Activated CD4-positive, CD25-positive, alpha-beta regulatory T cell treated with anti-CD3 and anti-CD28 coated beads, Interleukin-2, amount 50 U/mL, for 16 hours (primary cell): ENCODE measurements at places on chromosomes 5 and 9.
A peak's percentile ranks its signal among the peaks of the same experiment; 100 is the strongest.

DNA sequence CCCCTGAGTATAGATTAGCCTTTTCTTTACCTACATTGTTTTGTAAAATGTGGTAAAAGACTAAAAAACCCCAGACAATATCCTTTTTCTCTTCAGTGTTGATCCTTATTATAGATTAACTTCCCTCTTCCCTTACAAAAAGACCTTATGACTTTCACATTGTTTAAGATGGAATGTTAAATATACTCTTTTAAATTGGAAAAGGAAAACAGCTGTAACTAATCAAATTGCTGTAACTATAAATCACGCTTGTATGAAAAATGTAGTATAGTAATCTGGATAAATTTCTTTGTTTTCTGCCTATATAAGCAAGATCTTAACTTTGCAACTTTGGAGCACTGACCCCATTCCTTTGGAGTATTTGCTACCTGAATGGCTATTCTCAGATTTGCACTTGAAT lies 383.1 kb downstream of the FAM170A start:
- DNase-seq = no peak

- DNase-seq = no peak
Measured at GRCh38 chr9:134493461-134494272, 147.9 kb upstream of the COL5A1 start.

GRCh38 chr5:172686111-172686510 lies 45.0 kb downstream of the NEURL1B start:
- DNase-seq = no peak

- no peak for DNase-seq
Measured at GRCh38 chr9:96274939-96275338, 27.0 kb downstream of the HSD17B3 start.

GRCh38 chr5:11555171-11555570 lies 349.1 kb downstream of the CTNND2 start:
- no peak for DNase-seq

- no peak for DNase-seq
Measured at GRCh38 chr5:55347786-55348185, 40.0 kb downstream of the MTREX start.

GRCh38 chr5:120151825-120152224 lies 312.3 kb upstream of the PRR16 start:
- DNase-seq = no peak

- DNase-seq = no peak
Measured at GRCh38 chr9:20526500-20527319, 95.6 kb downstream of the MLLT3 start.

- DNase-seq = no peak
Measured at GRCh38 chr5:108765647-108766046, 17.9 kb downstream of the FER start.

DNA sequence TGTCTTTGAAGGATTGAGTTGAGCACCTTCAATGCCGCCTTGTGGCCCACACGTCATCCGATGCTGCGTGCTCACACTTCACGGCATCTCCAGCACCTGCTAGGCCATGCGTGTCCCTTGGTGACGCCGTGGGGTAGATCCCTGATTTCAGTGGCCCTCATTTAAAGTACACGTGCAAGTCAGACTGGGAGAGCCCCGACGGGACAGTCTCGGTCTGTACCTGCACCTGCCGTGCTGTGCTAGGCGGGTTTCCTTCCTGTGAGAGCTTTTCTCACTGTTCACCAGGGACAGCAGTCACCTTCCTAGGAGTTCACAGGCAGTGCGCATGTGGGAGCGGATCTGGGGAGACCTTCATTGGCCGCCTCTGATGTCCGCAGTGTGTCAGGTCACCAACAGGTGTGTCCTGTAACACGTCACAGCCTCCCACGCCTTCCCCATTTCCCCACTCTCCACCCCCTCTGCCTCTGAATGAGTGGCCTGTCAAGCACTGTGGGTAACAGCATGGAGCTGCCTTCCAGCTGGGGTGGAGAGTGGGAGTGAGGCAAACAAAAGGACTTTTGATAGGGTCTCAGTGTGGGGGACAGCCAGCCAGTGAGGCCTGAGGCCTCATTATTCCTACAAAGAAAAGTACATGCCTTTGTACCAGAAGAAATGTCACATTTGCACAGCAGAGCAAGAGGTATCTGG lies 236.4 kb downstream of the FANCC start:
- no peak for DNase-seq

- no peak for DNase-seq
Measured at GRCh38 chr5:130234816-130235215, 330.6 kb downstream of the CHSY3 start.

GRCh38 chr5:170597109-170597751 lies 93.4 kb downstream of the KCNIP1 start:
- DNase-seq = no peak

DNA sequence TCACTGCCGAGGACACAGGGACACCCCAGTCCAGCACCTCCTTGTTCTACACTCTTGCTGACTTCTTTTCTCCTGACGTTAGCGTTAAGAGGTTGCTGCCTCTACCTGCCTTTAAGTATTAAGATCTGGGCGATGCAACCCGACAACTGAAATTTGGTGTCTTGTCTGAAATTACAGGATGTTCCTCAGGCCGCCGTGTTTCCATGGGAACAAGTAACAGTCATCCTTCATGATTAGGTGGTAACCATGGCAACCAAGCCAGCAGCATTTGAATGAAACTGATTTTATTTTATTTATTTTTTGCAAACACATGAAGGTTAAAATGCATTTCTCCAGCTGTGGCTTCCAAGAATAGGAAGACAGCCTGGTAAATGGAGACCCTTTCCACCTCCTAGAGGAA lies 20.8 kb downstream of the DAB2IP start:
- DNase-seq = no peak

GRCh38 chr5:124927735-124928134 lies 181.3 kb upstream of the ZNF608 start:
- DNase-seq = no peak

DNA sequence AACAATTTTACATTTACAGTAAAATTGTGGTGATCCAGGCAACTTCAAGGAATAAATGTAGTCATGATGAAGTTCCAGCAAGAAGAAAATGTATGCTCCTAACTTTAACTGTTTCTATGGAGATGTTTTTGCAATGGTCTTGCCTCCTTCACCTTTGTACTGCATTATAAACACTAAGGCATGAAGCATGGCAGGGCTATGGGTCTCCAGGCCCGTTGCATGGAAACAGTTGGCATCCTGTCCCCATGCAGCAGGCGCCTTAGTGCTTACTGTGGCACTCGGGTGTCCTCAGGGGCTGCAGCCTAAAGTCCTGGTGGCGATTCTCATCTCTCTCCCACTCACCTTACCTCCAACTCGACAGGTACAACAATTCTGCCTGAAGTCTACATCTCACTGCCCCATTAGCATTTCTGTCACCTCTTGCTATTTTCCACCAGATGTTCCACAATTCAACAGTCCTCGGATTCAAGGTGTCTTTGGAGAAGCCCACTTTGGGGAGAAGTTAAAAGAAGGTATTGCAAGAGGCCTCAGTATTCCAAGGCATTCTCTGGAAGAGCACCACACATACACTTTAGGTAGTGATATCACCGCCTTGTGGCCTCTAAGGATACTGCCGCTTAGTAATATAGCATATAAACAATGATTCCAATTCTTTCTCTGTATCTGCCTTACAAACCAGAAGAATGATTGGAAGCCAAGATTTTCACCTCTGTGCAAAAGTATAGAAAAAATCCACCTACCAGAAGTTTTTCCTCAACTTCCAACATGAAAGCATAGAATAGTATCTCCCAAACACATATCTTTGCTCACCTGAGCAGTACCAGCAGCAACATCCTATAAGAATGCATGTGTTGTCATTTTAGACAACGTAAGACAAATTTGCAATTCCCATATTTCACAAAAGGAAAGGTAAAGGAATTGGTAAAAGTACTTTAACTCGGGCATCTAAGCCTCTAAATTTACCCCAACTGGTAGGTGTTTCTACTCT lies 5.1 kb downstream of the LIFR start:
- DNase-seq = no peak

DNA sequence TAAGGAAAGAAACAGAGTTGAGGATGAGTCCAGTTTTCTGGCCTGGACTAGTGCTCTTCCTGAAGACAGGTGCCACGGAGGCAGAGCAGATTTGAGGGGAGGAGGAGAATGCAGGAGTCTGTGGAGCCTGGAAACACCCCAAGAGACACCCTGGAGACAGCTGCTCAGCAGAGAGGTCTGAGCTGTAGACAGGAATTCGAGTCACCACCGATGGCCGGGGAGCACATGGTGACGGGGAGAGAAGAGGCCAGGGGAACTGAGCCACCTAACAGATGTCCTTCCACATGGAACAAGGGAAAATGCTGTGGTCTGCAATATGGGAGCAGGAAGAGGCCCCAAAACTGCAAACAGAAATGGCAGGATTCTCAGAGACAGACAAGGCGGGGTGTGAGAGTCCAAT lies 22.9 kb downstream of the CPLX2 start:
- DNase-seq = no peak

- no peak for DNase-seq
Measured at GRCh38 chr9:81613002-81613812, 76.1 kb downstream of the TLE1 start.

GRCh38 chr5:20656262-20656661 lies 668.3 kb upstream of the CDH18 start:
- no peak for DNase-seq

GRCh38 chr5:145739843-145740242 lies 95.3 kb downstream of the PRELID2 start:
- DNase-seq = no peak

DNA sequence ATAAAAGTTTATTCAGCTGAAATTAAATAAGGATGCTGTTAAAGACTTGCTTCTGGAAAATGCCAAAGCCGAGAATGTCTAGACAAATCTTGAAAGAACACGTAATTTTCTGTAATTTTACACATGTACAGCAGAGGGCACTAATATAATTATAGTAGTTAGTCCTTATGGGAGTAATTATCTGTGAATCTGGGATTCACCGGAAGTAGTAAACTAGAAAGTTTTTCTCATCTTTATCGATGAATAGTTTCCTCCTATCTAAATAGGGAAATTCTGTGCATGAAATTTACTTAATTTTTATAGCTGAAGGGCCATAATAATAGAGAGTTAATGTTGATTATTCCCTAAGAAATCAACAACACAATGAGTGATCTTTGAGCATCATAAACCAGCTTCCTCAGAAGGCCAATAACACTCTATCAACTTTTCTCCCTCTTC lies 18.4 kb upstream of the CNTLN start:
- DNase-seq = no peak

GRCh38 chr9:76989501-76989900 lies 30.0 kb upstream of the FOXB2 start:
- DNase-seq = no peak

DNA sequence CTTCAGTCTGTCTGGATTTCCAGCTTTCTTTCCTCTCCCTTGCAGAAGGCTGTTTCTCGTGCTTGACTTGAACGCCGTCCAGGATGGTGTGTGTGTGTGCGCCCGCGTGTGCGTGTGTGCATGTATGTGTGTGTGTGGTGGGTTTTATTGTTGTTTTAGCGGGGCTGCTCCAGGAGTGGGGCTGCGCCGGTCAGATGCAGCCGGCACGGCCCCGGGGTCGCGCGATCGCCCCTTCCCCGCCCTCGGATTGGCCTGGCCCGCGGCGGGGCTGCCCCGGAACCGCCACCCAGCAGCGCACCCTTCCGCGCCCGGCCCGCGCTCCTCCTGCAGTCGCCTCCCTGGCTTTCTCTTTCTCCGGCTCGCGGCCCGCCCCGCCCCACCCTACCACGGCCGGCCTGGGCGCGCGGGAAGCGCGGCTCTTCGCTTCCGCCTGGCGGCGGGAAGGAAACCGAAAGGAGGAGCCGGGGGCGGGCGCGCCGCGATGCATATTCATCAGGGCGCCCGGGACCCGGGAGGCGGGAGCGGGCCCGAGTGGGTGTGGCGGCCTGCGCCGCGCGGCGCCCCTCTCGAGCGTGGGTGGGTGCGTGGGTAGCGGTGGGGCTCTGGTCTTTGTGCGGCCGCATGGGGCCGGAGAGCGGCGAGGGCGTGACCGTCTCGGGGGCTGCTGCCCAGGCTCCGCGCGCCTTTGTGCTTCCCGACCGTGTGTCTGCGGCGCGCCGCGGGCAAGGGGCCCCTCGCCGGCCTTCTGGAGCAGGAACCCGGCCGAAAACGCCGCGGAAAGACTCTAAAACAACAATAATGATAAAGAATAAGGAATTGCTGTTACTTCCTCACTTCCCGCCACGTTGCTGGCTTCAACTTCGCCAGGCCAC lies 8.5 kb upstream of the NFIB start:
- DNase-seq = peak; percentile 15

GRCh38 chr9:11192993-11193392 lies 580.2 kb upstream of the PTPRD start:
- no peak for DNase-seq
